ENCODE measurements at places on chromosomes 4 and X.

- DNase-seq, result no peak
These were observed 150.6 kb downstream of the ADAMTS3 start for GRCh38 chr4:72418458-72418857.

DNA sequence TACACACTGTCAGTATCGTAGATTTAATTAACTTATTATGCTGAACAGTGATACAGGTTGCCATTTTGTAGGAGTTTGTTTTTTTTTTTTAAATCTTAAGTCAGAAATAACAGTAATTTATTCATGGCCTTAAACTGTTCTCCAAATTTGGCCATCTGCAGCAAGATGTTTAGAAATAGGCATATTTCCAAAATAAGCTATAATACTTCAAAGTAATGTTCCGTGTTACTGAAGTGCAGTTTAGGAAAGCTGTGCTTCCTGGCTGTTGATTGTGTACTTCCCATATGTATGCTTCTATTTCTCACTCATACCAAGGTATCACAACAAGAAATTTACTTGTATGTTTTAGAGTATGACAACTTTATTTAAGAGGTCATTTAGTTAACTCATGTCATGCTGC lies 28.9 kb downstream of the CPEB2 start:
- DNase-seq, result no peak

DNA sequence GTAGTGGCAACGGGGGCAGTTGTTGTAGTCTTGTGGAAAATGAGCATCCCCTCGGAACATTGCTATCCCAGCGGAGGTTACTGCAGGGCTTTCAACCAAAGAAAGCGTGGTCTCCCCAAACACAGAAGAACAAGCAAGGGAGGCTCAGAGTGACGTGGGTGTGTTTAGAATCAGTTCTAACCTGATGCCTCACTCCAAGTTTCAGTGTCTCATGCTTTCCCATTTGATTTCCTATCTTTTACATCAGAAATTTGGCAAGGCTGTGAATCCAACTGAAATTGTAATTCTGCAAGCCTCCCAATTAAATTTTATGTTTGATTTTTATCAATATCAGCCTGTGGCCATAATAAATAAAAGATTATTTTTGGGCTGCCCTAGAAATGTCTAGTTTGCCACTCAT lies 156.1 kb upstream of the LNX1 start:
- no peak for DNase-seq

- no peak for DNase-seq
These were observed 35.1 kb downstream of the FAM114A1 start for GRCh38 chr4:38902695-38903094.

DNA sequence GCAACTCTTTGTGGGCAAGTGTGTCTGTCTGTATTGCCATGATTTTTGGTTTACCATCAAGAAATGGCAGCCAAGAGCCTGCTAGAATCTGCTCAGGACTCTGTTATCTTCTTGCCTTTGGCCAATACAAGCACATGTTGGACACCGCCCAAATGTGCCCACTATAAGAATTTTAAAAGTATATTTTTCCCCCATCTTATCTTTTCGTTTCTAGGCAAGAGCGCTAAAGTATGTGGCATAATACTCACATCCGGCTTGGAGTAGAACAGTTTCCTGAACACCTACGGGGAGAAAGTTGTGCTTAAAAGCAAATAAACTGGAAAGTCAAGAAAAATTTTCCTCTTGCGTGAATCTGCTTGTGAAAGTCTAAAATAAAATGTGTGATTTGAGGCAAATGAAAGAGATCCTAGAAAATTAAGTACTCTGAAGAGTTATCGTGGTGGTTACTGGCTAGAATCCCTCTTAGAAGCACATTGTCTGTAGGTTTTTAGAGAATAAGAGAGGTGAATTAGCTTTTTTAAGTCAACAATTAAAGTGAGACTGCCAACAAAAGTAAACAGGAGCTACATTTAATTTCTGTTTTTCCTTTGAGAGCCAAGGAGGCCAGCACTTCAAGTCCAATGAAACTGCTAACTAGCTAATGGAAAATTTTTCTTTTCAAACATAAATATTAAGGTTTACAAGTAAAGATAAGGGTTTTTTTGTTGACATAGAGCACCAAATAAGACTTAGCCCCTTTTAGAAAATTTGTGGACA lies 220.2 kb downstream of the SOWAHB start:
- DNase-seq, result no peak

GRCh38 chrX:107547621-107548020 lies 80.7 kb upstream of the PRPS1 start:
- DNase-seq, result no peak

- no peak for DNase-seq
These were observed 130.2 kb downstream of the DCTD start for GRCh38 chr4:182786991-182787390.

DNA sequence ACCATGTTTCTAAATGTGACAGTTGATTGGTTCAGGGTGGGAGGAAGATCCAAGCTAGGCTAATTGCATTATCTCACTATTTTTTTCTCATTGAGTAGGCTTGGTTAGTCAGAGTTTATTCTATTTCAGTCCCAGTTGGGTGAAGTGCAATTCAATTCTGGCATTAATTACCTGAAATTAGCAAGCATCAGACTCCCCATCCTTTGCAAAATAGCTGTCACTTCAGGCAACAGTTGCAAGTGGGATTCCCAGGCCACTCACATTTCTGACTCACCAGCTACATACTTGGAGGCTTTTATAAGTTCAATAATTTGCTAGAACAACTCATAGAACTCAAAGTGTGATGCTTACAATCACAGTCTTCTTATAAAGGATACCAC lies 155.8 kb upstream of the HAND2 start:
- DNase-seq, result no peak

DNA sequence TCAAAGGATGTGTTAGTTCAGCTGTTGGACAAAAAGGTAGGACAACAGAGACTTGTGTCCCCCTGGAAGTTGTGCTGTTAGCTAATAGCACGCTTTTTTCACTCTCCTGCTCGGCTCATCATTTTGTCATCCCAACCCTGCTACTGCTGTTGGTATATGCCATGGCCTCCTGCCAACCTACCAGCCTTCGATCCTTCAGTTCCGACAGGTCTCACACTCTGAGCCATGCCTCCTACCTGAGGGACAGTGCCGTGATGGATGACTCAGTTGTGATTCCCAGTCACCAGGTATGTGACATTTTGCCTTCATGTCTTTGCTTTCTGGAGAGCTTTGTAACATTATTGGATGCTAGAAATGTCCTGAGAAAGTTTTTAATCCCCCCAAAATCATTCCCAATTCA lies 268.1 kb downstream of the ANK2 start:
- DNase-seq, result no peak

DNA sequence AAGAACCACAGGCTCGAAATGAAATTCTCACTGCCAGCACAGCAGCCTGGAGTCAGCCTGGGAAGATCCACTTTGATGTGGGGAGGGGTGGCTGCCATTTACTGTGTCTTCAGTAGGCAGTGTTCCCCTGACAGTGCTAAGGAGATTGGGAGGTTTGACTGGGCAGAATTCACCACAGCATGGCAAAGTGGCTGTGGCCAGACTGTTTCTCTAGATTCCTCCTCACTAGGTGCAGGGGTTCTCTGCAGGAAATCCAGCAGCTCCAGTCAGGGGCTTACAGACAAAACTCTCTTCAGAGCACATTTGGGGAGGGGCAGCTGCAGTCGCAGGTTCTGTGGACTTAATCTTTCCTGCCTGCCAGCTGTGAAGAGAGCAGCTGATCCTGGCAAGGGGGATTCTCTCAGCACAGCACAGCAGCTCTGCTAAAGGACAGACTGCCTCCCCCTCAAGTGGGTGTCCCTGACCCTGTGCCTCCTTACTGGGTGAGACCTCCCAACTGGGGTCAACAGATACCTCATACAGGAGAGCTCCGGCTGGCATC lies 1174.0 kb downstream of the RAPGEF2 start:
- DNase-seq, result no peak

- peak; percentile 48 for DNase-seq
These were observed 44.5 kb downstream of the FGFRL1 start for GRCh38 chr4:1055721-1056590.

- DNase-seq, result no peak
These were observed 33.8 kb downstream of the FAM13A start for GRCh38 chr4:89023140-89023539.

DNA sequence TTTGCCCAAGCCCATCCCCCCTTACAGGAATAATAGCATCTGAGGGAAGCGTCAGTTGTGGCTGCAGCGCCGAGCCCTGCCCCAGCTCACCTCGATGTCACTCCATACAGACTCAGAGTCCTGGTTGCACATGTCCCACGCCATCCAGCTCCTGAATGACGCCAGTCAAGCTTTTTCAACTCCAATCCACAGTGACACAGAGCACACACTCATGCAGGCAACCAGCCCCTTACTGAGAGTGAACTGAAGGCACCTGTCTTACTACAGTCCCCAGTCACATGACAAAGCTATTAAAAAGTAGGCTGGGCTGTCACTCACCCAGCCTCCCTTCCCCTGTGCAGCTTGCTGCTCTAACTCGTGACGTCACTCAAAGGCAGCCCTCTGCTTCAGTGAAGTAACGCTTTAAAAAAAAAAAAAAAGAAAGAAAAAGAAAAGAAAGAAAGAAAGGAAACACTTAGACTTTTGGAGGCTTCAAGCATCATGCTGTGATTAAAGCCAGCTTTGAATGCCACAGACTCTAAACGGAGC lies at the start of gene PPARGC1A:
Gene PPARGC1A, minus strand, starts transcription at position 234 of the 528 bp plus-strand sequence. Its CDS starts 90 bp downstream, at position 144.
- DNase-seq, result peak; percentile 84

- DNase-seq, result no peak
These were observed 13.2 kb downstream of the HTRA3 start for GRCh38 chr4:8282742-8283141.

GRCh38 chr4:948936-949300 lies 16.7 kb downstream of the TMEM175 start:
- DNase-seq, result peak; percentile 34

DNA sequence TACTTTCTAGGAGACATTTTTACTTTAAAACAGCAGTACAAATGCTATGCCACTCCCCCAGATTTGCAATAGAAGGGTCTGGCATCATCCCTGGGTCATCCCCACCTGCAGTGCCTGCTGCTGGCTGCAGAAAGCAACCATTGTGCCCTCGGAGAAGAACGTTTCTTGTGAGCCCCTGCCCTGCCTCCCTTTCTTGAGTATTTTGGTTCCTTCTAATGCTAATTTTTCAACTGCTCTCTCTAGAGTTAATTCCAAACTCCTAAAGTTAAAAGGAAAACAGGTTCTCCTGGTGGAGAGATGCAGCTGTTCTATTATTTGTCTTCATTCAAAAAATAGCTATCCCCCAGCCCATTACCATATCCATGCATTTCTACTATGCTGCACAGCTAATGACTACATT lies 107.1 kb downstream of the IDS start:
- DNase-seq, result no peak

- DNase-seq, result no peak
These were observed 32.1 kb downstream of the IRF2 start for GRCh38 chr4:184442314-184442635.

GRCh38 chr4:2482693-2483092 lies 13.8 kb downstream of the RNF4 start:
- DNase-seq, result no peak

DNA sequence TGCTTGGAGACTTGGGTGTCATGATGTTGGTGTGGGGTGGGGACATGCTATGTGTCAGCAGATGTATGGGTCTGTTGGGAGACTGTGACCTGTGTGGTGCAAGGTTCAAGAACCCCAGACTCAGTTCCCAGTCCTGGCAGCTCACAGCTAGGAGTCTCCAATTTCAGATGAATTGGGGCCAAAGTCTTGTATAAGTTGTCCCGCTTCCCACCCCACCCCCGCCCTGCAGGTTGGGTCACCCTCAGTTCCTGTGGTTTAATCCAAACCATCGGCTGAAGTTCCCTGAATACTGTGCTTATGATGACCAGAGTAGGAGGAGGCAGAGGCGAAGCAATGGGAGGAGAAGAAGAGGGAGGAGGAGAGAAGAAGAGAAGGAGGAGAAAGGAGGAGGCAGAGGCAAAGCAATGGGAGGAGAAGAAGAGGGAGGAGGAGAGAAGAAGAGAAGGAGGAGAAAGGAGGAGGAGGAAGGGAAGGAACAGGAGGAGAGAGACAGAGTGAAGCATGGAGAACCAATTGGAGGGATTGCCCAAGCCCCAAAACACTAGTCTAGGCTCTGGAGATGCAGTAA lies 112.6 kb downstream of the EFNB1 start:
- no peak for DNase-seq

GRCh38 chr4:152705903-152706302 lies 26.1 kb upstream of the TMEM154 start:
- DNase-seq, result no peak

- DNase-seq, result no peak
These were observed 452.3 kb upstream of the GALNT7 start for GRCh38 chr4:172716291-172716690.

DNA sequence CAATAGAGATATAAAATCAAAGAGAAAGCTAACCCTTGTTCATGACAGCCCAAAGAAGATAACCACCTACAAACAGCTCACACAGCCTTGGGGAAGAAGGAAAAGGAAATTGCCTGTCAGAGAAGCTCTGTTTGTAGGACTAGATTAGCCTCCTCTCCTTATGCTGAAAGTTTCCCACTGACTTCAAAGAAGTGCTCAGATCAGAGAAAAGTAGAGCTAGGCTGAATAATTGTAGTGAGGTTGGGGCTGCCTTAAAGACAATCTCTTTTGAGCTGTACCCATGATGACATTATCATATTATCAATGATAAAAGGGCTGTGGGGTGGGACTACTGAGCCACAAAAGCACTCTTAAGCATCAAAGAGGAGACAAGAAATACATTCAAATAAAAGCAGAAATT lies 223.0 kb upstream of the GALNT7 start:
- DNase-seq, result no peak
